ENCODE measurements at places on chromosomes 4 and X.

DNA sequence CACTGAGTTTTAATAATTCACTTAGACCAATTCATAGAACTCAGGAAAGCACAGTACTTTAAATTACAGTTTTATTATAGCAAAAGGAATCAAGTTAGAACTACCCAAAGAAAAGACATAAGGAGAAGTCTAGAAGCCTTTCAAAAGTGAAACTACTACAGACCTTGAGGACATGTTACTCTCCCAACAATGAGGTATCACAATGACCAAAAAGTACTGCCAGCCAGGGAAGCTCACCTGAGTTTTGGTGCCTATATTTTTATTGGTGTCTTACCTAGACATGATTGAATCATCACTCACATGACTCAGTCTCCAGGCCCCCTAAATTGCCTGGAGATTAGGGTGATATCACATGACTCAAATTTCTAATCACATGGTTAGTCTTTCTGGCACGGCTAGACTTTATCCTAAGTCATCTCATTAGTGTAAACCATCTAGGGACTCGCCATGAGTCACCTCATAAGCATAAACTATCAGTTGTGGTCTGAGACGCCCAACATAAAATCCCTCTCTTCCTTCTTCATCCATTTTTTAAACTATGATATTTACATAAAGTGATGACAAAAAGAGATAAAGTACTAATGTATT, 372.3 kb downstream of the TMA16 start:
- DNase-seq: no peak

GRCh38 chrX:20253232-20253543, 13.5 kb downstream of the RPS6KA3 start:
- DNase-seq: no peak

GRCh38 chr4:94523033-94523580, 71.4 kb downstream of the PDLIM5 start:
- DNase-seq: no peak

GRCh38 chr4:14434916-14435315, 567.4 kb upstream of the CPEB2 start:
- DNase-seq: no peak

- no peak for DNase-seq
Measured at GRCh38 chr4:39237179-39237578, 54.9 kb downstream of the WDR19 start.

DNA sequence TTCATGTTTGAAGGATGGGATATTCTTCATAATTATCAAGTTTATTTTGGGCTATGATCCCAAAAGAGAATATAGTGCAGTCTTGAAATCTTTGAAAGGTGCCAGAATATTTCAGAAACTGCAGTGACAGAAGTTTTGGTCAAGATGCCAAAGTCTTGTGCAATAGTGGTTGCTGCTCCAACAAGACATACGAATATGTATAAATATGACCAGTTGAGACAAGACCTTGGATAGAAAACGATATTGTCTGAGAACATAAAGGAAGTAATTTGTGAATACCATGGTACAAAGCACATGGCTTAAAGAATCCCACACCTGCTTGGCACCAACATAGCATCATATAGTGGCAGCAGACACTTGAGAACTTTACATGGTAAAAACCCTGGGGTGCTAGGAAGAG, 48.6 kb upstream of the AMELX start:
- no peak for DNase-seq

DNA sequence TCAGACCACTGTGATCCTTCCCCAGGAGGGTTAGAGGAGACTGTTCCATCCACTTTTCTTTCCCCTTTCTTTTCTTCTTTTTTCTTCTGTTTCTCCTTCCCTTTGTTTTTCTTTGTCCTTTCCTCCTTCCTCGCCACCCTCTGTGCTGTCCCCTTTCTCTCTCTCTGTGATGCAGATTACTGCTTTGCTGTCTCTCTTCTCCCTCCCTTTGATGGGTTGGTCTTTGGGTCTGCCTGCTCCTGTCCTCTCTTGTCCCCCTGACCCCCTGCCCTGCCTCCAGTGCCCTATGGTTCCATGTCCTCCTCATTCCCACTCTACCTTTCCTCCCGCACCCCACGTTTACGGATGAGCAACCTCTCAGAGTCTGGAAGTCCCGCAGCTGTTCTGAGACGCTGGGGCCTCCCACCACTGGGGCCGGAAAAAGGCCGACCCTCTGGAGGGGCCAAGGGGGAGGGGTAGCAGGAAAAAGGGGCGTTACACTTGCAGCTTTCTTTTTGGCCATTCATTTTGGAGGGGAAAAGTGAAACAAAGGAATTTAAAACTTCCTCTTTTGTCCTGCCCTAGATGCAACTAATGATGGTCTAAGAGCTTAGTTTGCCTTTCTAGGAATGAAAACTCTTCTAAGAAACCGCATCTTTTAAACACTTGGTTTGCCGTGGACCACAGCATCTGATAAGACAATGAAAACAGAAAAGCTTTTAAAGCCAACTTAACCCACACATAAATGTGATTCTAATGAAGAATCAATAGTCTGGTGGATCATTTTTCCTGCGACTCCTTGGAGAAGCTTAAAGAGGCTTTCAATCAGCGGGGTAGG, 24.5 kb upstream of the TSR2 start:
- no peak for DNase-seq

- no peak for DNase-seq
Measured at GRCh38 chr4:166064721-166065120, 191.7 kb downstream of the TLL1 start.

GRCh38 chr4:173704201-173704600, 174.2 kb upstream of the HAND2 start:
- DNase-seq: no peak

DNA sequence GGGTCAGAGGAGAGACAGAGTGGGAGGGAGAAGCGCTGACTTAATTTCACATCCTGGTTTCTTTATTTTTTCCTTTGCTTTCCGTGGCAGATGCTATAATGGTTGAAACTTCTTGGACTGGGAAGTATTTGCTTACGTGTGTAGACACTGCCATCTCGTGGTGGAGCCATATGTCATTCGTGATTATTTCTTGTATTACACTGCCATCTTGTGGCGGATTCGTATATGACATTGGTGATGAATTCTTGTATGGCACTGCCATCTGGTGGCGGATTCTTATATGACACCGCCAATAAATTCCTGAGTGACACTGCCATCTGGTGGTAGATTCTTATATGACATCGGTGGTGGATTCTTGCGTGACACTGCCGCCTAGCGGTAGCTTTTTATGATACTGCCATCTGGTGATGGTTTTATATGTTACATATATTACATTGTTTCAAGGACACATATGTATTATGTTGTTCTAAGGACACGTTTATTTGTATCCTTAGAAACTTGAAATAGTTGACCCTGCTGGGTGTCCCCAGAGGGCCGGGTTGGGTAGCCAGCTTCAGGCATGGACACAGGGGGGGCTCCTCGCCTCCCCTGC, 37.3 kb upstream of the CLCN4 start:
- peak; percentile 52 for DNase-seq

DNA sequence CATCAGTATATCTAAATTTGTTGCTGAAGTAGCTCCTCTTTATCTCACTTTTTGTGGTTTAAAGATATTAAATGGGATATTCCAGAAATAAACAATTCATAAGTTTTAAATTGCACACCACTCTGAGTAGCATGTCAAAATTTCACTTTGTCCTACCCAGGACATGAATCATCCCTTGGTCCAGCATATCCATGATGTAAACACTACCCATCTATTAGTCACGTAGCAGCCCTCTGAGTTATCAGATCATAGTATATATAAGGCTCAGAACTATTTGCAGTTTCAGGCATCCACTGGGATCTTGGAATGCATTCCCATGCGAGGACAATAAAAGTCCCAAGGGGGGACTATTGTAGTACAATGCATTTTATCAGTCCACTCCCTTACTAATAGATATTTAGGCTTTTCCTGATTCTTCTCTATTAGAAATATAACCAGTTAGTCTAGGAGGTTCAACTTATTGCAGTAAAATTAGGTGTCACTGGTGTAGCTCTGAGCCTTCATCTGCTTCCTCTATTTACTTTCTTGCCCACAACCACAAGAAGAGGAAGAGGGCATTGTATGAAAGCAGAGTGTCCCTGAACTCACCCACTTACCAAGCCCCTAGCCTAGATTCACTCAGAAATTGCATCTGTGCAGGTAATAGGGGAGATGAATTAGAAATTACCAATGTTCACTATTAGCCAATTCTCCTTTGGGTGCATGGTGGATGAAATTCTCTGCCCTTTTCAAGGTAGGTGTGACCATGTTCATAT, 409.8 kb upstream of the GALNT7 start:
- DNase-seq: peak; percentile 45

GRCh38 chrX:10828640-10829039, 208.3 kb upstream of the MID1 start:
- no peak for DNase-seq

- no peak for DNase-seq
Measured at GRCh38 chrX:22739276-22739675, 260.5 kb upstream of the DDX53 start.

DNA sequence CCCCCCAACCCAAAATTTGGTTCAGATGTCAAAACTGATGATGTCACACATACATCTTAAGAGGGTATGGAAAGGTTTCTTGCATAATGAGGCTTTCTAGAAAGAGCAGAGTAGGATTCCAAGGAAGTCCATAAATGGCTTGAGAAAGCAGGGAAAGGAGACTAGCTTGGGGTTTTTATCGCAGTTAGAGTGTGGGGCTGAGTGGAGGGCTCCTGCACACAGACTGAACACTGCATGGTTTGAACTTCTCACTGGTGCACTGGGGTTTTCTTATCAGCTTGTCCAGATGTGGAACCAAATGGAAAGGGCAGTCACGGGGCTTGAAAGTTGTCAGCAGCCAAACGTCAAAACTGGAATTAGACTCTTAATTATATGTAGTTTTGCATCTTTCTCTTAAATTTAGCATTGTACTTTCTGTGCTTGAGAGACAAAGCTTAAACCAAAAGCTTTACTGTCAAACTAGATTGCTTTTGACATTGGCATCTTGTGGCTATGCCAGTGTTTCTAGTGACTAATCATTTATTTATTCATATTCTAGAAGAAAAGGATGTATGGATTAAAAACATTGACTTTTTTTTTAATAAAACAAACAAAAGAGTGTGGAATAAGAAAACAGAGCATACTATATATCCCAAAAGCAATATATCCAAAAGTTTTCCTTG, 78.3 kb upstream of the STIM2 start:
- DNase-seq: no peak

DNA sequence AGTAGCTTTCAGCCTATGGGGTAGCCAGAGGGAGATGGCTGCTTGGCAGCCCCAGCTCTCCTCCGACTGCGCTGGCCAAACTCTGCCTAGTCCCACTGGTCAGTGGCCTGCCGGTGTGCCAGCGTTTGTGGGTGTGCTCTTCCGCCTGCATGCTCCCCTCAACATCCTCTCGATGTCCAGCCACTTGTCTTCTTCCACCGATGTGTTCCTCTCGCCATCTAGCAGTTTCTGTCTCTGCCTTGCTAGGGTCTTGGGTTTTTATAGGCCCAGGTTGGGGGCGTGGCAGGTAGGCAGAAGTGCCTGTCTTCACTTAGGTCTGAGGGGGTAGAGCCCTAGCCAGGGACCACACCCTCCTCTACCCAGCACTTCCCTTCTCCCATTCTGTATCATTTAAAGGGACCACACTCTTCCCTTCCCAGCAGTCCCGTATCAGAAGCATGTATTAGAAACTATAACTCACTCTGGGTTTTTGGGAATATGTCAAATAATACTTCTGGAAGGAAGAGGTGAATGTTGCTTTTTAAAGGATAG, 124.4 kb downstream of the KDM6A start:
- DNase-seq: no peak

GRCh38 chr4:96675896-96676295, 836.0 kb downstream of the PDHA2 start:
- no peak for DNase-seq

DNA sequence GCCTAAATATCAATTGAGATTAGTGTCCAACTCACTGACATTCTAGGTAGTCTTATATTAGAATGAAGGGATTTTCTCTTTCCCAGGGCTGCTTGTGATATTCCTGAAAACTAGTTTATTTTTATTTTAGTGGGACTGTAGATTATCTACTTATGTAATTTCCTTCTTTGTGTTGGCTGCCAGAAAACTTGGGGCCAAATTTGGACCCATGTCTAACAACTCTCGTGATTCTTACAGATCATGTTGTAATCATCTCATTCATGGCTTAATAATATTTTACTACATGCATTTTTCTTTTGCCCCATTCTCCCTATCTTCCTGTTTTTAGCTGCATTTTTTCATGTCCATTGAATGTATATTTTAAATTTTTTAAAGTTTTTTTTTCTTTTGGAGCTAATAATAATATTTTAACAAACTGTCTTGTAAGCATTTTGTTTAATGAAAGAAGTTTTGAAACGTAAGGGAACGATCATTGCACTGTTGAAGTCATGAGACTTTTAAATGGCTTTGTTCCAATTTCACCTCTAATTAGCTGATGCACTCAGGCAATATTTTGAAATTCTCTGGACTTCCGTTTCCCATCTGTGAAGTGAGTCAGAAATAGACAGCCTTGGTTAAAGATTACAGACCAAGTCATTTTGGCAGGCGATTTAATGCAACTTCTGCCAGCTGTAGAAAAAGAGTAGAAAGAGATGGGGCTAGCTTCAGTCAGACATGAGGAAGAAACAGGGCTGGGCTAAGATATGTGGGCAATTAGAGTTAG, 14.3 kb upstream of the TDO2 start:
- DNase-seq: no peak

DNA sequence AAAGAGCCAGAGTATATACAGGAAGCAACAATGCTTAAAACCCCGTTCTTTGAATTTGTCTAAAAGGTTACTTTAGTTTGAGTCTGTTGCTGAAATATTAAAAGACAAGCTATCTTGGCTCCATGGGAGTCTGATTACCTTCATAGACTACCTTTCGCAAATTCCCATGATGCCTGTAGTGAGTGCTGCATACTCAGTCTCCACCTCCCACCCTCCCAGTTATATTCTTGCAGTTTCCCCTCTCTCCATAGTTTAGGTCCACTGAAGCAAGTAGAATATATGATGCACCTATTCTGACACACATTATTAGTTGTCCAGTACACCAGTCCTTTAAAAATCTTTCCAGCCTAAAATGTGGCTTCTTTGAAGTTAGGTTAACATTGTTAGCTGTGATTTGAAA, 2.4 kb downstream of the CNKSR2 start:
- DNase-seq: no peak

- no peak for DNase-seq
Measured at GRCh38 chr4:12697970-12698369, 786.2 kb downstream of the RAB28 start.

DNA sequence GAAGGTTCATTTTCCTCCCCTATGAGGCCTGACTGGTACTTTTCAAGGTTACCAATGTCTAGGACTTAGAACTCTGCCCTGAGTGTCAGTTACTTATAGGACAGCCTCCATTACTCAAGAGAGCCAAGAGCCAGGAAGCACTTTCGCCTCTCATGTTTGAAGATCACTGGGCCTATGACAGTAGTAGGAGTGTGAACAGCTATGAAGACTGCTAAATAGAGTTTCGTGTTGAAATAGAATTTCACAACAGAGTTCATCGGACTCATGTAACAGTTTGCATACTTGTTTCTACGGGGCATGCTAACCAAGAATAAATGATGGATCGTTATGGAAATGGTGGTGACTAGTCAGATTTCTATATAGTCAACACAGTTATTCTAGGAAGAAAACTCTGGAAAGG, 97.8 kb upstream of the GPC4 start:
- no peak for DNase-seq
